ENCODE measurements at places on chromosomes 11 and 22. TPM values are rescaled to one million over a fixed set of nuclear protein-coding genes. Genes with fewer than 3 reads are reported as not detected.

The OR51M1 gene
- total RNA-seq = not detected

The PRR33 gene
- total RNA-seq = not detected

- H3K27me3 ChIP-seq = peaks cover 17% of the 10 kb centered on the region
- peaks cover 26% of the 10 kb centered on the region for H3K4me1 ChIP-seq
- H3K4me3 ChIP-seq = no peak overlapping the region
- no peak for DNase-seq
- H3K27ac ChIP-seq = no peak overlapping the region
- H3K36me3 ChIP-seq = no peaks in the 10 kb centered on the region
Measured at GRCh38 chr11:75652936-75653335, 15.9 kb downstream of the MAP6 start.

DNA sequence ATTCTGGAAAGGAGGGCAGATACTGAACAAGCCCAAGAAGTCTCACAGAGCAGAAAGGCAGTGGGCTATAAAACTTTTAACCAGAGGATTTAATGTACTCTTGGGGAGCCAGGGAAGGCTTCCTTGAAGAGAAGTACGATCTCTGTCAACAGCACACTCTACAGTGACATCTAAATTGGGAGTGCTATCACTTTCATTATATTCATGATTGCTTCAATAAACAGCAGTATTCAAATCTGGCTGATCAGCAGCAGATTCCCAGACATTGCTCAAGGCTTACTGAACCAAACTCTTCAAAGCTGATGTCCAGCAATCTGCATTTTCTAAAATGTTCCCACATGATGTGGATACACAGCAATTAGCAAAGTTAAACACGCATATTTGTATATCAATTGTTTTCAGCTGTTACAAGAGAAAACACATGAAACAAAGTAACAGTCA lies 44.2 kb downstream of the SYTL2 start:
- H3K4me3 ChIP-seq = no peak overlapping the region
- peaks cover 41% of the 10 kb centered on the region for H3K36me3 ChIP-seq
- DNase-seq = no peak
- H3K27ac ChIP-seq = no peak overlapping the region
- H3K4me1 ChIP-seq = peaks cover 50% of the 10 kb centered on the region

The CHRM1 gene
- total RNA-seq = not detected

The GALNT18 gene
- total RNA-seq = 0.32 TPM

GRCh38 chr11:34309965-34310364 lies 47.8 kb downstream of the ABTB2 start:
- DNase-seq = no peak
- no peak overlapping the region for H3K27ac ChIP-seq
- no peak overlapping the region for H3K4me3 ChIP-seq

GRCh38 chr11:12749442-12749841 lies 75.2 kb downstream of the TEAD1 start:
- no peaks in the 10 kb centered on the region for H3K4me1 ChIP-seq
- H3K36me3 ChIP-seq = no peaks in the 10 kb centered on the region
- peaks cover 19% of the 10 kb centered on the region for H3K27me3 ChIP-seq
- no peak overlapping the region for H3K4me3 ChIP-seq

DNA sequence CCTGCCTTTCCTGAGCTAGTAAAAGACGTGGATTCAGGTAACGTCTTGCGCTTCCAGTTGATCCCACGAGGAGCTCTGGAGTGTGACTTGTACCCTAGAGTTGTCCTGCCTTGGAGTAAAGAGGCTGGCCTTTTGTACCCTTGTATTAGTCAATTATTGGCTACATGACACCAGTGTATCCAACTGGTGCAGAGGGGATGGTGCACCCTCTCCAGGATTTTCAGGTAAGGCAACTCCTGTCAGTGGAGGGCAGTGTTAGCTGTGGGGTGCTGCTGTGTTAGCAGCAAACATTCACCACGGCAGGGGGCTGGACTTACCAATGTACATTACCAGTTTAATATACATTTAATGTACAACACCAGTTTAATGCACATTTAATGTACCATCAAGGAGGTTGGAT lies 233.5 kb downstream of the MIAT start:
- no peak overlapping the region for H3K27ac ChIP-seq
- H3K27me3 ChIP-seq = peaks cover 12% of the 10 kb centered on the region
- H3K4me3 ChIP-seq = no peak overlapping the region
- no peaks in the 10 kb centered on the region for H3K36me3 ChIP-seq
- H3K4me1 ChIP-seq = peaks cover 3% of the 10 kb centered on the region

The PRG3 gene
- total RNA-seq = not detected

The CNGA4 gene
- 0.26 TPM for total RNA-seq

GRCh38 chr11:17476317-17477083 lies at the start of gene ABCC8:
Gene ABCC8 (minus strand): TSS chr11:17476845. CDS start chr11:17476776, 69 bp downstream.
- H3K4me1 ChIP-seq = no peaks in the 10 kb centered on the region
- H3K27ac ChIP-seq = no peak within 1 kb of the TSS
- no peaks in the 10 kb centered on the region for H3K36me3 ChIP-seq
- no peak within 1 kb of the TSS for H3K4me3 ChIP-seq
- DNase-seq = no peak
- H3K27me3 ChIP-seq = peaks cover 86% of the 10 kb centered on the region

The CPSF7 gene
- total RNA-seq = 118 TPM

DNA sequence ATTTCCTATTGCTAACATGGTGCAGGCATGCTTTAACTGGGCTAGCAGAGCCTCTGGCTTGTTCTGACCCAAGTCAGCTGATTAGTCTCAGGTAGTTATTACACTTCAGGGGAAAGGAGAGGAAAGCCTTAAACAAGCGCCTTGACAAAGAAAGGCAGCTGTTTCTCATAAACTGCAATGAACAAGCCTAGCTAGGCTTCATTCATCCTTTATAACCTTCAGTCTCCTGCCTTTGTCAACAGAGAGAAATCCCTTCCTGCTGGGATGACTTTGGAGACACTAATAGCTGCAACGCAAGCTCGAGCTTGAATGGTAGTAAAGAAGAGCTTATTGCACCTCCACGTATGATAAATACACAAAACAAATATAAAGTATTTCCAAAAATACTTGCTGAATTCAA lies 68.4 kb downstream of the CCDC34 start:
- no peak for DNase-seq
- no peaks in the 10 kb centered on the region for H3K4me1 ChIP-seq
- peaks cover 3% of the 10 kb centered on the region for H3K36me3 ChIP-seq

GRCh38 chr11:127993788-127994187 lies 593.6 kb downstream of the ETS1 start:
- H3K27ac ChIP-seq = no peak overlapping the region
- H3K36me3 ChIP-seq = no peaks in the 10 kb centered on the region

DNA sequence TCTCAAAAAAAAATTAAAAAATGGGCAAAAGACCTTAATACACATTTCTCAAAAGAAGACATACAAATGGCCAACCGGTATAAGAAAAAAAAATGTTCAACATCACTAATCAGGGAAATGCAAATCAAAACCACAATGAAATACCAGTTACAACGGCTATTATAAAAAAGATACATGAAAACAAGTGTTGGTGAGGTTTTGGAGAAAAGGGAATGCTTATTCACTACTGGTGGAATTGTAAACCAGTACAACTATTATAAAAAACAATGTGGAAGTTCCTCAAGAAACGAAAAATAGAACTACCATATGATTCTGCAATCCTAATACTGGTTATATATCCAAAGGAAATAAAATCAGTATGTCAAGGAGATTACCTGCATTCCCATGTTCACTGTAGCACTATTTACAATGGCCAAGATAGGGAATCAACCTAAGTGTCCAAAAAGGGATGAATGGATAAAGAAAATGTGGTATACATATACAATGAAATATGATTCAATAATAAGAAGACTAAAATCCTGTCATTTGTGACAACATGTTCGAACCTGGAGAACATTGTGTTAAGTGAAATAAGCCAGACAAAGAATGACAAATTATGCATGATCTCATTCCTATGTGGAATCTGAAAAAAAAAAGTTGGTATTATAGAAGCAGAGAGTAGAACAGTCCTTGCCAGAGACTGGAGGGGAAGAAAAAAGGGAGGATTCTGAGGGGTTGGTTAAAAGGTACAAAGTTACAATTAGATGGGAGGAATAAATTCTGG lies 256.9 kb upstream of the PITPNB start:
- peaks cover 12% of the 10 kb centered on the region for H3K27me3 ChIP-seq
- no peaks in the 10 kb centered on the region for H3K4me1 ChIP-seq
- H3K4me3 ChIP-seq = no peak overlapping the region
- no peaks in the 10 kb centered on the region for H3K36me3 ChIP-seq

The CNTF gene
- total RNA-seq = 3.4 TPM

- H3K4me3 ChIP-seq = no peak overlapping the region
- no peak for DNase-seq
- peaks cover 26% of the 10 kb centered on the region for H3K27me3 ChIP-seq
- no peaks in the 10 kb centered on the region for H3K4me1 ChIP-seq
Measured at GRCh38 chr11:102685338-102685737, 20.2 kb downstream of the MMP27 start.

The C22orf31 gene
- not detected for total RNA-seq

DNA sequence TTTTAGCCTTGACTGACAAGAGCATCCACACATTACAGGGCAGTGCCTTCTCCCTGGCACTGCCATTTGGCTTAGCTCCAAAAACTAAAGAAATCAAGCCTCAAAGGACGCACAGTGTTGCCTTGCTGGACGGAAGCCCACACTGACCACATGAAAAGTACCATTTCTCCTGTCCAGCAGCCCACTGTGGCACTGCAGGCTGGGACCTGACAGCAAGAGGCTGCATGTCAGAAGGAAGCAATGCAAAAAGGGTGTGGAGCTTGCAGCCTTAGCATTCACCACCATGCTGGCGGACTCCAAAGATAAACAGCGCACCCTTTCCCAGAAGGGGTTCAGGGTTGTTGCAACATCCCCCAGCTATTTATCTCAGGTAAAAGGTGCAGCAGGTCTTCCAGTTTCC lies 109.3 kb upstream of the BMAL1 start:
- H3K27ac ChIP-seq = no peak overlapping the region
- DNase-seq = no peak
- H3K27me3 ChIP-seq = peaks cover 17% of the 10 kb centered on the region
- no peaks in the 10 kb centered on the region for H3K36me3 ChIP-seq

The NRXN2 gene
- total RNA-seq = 0.40 TPM

GRCh38 chr11:65489706-65490320 lies 9.0 kb upstream of the MALAT1 start:
- no peaks in the 10 kb centered on the region for H3K36me3 ChIP-seq
- H3K4me3 ChIP-seq = no peak overlapping the region
- H3K27me3 ChIP-seq = peaks cover 3% of the 10 kb centered on the region
- H3K27ac ChIP-seq = no peak overlapping the region

GRCh38 chr22:44184006-44184405 lies 3.3 kb downstream of the PARVG start:
- peaks cover 20% of the 10 kb centered on the region for H3K36me3 ChIP-seq
- H3K4me1 ChIP-seq = peaks cover 28% of the 10 kb centered on the region
- H3K27ac ChIP-seq = peak overlapping the region; percentile 19
- DNase-seq = no peak
- no peak overlapping the region for H3K4me3 ChIP-seq

DNA sequence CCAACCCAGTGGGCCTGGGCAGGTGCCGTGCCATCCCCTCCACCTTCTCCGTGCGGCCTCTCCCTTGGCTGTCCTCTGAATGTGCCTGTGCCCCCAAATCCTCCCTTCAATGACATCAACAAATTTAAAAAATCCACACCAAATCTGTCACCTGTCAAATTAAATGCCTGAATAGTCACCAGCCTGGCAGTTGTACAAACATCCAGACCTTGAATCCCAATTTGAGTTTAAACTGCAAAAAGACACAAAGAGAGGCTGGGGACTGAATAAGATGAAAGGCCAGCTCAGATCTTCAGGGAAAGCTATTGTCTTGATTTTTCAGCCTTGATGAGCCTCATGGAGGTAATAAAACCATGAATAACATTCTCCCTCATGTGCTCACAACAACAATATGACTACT lies 194.7 kb downstream of the KIRREL3 start:
- DNase-seq = no peak
- H3K4me1 ChIP-seq = no peaks in the 10 kb centered on the region
- H3K27ac ChIP-seq = no peak overlapping the region
- no peak overlapping the region for H3K4me3 ChIP-seq

- H3K27ac ChIP-seq = peak overlapping the region; percentile 14
- peaks cover 69% of the 10 kb centered on the region for H3K27me3 ChIP-seq
- peak overlapping the region; percentile 4 for H3K4me3 ChIP-seq
- DNase-seq = no peak
- peaks cover 7% of the 10 kb centered on the region for H3K4me1 ChIP-seq
Measured at GRCh38 chr11:20155683-20156279, 4.5 kb downstream of the DBX1 start.

DNA sequence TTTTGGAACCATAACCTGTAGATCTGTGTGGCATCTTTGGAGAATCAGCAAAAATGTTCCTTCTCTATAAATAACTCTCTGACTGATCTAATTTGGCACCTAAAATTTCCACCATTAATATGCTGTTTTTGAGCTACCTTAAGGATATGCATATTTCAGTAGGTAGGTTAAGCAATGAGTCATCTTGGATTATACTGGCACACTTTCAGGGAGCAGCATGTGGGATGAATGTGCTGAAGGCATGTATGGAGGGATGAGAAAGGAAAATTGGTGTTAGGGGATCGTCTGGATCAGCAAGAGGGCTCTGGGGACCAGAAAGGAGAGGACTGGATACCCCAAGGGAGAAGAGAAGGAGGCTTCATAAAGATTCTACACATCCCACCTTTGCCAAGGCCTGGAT lies 44.6 kb upstream of the ELF5 start:
- H3K27me3 ChIP-seq = peaks cover 58% of the 10 kb centered on the region
- H3K36me3 ChIP-seq = no peaks in the 10 kb centered on the region
- no peak overlapping the region for H3K4me3 ChIP-seq
- no peak for DNase-seq

GRCh38 chr11:88308576-88308975 lies 29.0 kb downstream of the CTSC start:
- no peak overlapping the region for H3K4me3 ChIP-seq
- no peak overlapping the region for H3K27ac ChIP-seq
- H3K27me3 ChIP-seq = no peaks in the 10 kb centered on the region
- DNase-seq = no peak
- H3K4me1 ChIP-seq = peaks cover 53% of the 10 kb centered on the region
- H3K36me3 ChIP-seq = peaks cover 80% of the 10 kb centered on the region

The GRIK4 gene
- total RNA-seq = 0.21 TPM

- H3K27me3 ChIP-seq = peaks cover 2% of the 10 kb centered on the region
- no peaks in the 10 kb centered on the region for H3K36me3 ChIP-seq
- no peak overlapping the region for H3K27ac ChIP-seq
Measured at GRCh38 chr11:117807482-117808327, 10.7 kb upstream of the DSCAML1 start.

DNA sequence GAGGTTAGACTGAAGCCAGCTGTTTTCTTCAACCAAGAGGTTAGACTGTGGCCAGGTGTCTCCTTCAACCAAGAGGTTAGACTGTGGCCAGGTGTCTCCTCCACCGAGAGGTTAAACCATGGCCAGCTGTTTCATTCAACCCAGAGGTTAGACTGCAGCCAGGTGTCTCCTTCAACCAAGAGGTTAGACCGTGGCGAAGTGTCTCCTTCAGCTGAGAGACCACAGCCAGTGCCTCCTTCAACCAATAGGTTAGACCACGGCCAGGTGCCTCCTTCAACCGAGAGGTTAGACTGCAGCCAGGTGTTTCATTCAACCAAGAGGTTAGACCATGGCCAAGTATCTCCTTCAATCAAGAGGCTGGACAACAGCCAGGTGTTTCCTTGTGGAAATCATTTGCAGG lies 498.1 kb downstream of the TBC1D22A start:
- no peak overlapping the region for H3K4me3 ChIP-seq
- H3K4me1 ChIP-seq = no peaks in the 10 kb centered on the region
- no peaks in the 10 kb centered on the region for H3K36me3 ChIP-seq
- H3K27me3 ChIP-seq = peaks cover 2% of the 10 kb centered on the region

All from activated CD8-positive, alpha-beta memory T cell treated with anti-CD3 and anti-CD28 coated beads, Interleukin-2, amount 10 ng/mL, durations not matched to agents 7 days and 5 days (primary cell).